RCC 7860 (cell line): ENCODE measurements at places on chromosomes 2 and 18.

DNA sequence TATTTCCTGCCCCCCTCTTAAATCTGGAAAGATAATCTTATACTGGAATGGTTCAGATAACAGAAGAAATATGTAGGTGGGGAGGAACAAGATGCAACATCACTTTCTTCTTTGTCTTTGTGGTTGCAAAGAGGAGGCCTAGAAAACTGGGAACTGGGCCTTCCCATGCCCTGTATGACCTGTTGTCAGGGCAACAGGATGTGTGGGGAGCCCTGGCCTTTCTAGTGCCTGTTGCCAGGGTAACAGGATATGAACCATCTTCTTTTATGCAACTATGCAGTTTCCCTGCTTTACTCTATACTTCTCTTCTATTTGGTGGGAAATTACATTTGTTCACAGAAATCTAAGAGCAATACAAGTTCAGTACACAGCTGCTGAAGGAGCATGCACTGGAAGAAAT is 79.8 kb upstream of the PDE1A start:
- DNase-seq, result no peak

GRCh38 chr2:49914281-49914680 is 760.0 kb upstream of the FSHR start:
- DNase-seq, result peak; percentile 46

- DNase-seq, result peak; percentile 87
Observed at GRCh38 chr2:101120124-101120996, 30.8 kb downstream of the TBC1D8 start.

DNA sequence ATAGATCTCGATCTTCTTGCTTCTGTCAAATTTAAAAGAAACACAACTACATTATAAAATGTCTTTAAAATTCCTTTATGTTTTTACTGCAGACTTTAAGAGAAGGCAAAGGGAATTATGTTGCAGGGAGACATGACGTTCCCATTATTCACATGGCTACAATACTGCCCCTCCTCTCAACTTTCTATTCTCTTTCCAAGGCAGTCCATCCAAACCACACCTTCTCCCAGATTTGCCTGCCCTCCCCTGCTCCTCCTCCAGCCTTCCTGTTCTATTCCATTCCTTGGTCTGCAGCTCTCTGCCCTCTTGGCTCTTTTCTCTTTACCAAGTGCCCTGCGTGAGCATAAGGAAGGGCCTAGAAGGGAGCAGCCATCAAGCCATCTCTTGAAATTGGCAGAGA is 61.3 kb downstream of the NABP1 start:
- DNase-seq, result no peak

DNA sequence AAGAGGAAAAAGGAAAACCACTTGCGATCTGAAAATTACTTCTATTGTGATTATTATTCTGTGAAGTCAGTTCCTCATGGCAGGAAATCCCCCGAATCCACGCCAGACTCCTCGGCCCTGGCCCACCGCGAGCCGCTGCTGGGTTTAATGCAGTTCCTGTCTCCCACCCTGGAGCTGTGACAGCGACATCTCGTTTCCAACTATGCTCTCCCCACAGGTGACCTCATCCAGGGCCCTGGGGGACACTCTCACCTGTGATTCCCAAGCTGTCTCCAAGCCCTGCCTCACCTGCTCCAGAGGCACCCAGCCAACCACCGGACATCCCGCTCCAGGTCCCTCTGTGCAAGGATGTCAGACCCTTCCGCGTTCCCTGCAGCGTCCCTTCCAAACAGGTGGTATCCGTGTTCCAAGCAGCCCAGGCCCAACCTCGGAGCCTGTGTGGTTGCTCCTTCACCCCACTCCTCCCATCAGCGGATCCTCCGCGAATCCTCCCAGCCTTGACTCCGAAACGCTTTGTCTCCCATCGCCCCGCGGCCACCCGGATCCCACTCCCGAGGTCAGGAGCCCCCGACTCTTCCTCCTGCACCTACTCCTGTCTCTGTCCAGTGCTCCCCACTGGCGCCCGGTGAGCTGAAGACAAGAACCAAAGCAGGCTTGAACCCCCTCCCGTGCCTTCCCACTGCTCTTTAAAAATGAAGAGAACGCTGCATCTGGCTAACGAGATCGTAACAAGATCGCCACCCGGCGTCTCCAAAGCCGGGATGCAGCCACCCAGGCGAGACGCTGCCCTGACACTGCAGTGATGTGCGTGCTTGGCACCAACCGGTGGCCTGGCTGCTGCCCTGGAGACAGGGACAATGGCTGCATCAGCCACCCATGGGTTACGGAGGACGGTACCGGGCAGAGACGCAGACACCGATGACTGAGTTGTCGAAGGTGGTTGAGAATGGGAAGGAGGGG is 96.5 kb downstream of the NDUFA10 start:
- no peak for DNase-seq

DNA sequence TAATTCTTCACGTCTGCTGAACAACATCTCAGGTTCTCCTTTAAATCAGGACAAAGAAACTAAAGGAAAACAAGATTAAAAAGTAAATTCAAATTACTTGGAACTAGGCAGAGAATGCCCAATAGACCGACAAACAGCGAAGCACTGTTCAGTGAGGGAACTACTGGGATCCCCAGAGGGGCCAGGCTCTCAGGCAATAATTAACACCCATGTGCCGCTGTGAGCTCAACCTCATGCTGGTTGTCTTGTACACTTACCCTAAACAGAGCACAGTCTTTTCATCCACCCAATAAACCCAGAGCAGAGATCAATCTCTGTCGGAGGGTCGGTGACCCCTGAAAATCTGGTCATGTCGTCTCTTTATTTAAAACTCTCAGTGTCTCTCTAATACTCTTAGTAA is 229.9 kb upstream of the CRIM1 start:
- DNase-seq, result no peak

DNA sequence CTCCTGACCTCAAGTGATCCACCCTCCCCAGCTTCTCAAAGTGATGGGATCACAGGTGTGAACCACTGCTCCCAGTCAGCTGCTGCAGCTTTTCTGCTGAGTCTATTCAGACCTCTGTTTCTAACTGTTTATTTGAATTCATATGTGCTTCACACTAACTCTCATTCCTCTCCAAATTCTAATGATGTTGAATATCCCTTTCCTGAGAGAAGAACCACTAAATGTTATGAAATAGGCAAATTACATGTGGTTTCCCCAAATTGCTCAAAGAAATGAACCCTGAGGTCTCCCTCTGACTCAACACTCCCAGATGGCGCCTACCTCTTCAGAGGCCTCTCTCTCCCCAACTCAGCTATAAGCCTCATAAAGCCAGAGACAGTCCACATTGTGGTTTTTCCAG is 98.6 kb downstream of the IRS1 start:
- DNase-seq, result no peak

DNA sequence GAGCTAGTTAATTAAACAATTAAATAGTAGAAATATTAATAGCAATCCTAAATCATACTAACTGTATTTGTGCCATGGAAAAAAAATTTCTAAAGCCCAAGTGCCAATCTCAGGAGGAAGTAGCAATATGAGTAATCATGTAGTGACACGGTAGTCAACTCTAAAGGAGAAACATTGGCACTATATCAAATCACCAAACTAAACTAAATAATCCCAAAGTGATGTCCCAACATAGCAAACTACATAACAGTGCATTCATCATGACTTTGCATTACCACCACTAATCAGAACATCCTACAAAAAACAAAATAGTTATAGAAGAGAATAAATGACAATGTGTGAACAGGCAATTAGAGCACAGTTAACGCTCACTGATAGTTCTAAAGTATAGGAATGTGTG is 195.1 kb downstream of the EXOC6B start:
- no peak for DNase-seq

DNA sequence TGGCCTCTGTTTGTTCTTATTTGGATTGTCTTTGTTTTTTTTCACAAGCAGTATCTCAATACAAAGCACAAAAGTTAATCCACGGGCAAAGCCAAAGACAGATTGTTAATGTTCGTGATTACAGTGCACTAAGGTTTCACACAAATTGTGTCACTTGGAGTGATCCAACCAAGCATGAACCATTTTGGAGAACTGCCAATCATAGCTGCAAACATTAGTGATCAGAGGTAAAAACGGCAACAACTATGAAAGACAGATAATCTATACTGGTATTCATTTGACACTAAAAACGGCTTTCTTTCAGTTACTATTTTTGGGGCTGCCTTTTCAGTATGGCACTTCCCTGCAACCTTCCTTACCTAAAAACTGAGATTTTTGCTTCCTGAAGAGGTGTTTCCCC is 213.1 kb upstream of the GULP1 start:
- peak; percentile 34 for DNase-seq

DNA sequence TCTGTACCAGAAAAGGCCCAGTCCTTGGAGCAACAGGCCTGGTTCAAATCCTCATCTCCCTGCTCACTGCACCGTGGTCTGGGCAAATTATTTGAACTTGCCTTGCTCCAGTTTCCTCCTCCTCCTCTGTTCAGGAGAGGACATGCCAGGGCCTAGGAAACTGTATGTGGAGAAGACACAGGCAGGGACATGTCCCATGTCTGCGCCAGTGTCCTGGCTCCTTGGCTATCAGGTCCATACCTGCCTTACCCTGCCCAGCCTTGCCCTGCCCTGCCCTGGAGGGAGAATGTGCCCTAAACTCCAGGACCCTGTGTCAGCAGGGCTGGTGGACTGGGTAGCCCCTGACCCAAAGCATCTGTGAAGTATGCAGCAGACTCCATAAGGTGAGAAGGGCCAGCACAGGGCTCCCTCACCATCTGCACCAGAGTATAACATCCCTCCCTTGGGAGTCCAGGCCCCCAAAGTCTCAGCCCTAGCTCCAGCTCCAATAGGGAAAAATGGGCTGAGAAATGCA is 165.3 kb downstream of the GALNT1 start:
- DNase-seq, result no peak

DNA sequence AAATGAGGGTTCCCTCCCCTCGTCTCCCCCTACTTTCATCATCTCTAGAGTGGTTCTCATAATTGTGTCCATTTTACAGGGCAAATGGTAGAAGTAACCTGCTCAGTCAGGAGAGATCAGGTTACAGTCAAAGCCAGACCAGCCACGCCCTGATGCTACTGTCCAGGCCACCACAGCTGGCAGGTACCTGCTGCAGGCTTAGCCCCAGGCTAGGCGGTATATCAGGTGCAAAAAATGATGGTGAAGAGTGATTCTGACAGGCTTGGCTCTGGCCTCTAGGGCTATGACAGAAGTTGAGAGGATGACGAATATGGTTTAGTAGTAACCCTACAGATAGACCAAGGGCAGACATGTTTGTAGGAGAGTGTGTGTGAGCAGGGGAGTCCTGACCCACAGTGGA is 67.1 kb downstream of the HAUS1 start:
- DNase-seq, result no peak

DNA sequence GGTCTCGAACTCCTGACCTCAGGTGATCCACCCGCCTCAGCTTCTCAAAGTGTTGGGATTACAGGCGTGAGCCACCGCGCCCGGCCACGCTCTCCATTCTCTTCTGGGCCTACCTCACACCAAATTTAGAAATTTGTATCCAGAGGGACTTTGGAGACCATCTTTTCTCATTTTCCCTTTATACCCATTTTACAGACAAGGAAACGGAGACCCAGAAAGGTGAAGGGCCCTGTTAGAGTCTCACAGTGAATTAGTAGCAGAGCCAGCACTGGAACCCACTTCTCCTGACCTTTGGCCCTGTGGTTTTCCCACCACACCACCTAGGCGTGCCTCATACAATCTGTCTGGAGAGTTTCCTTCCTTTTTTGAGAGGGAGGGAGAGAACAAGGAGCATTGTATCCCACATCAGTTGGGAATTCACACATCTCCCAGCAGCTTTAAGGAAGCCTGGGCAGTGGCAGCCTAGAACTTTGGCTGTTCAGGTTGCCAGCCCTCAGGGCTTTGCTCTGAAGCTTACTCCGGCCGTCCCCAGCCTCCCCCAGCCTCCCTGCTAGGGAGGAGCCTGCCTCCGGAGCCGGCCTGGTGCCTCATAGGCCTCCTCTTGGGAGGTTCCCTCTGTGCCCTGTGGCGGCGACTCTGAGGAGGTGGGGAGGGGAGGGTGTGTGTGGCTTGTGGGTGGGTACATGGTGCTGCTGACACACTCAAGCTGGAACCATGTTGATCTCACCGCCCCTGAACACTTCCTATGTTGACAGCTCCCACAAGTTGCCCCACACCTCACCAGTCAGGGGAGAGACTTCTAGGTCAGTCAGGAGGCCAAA is 13.8 kb downstream of the FOSL2 start:
- peak; percentile 93 for DNase-seq

- DNase-seq, result no peak
Observed at GRCh38 chr2:50645346-50645745, 386.6 kb downstream of the NRXN1 start.

DNA sequence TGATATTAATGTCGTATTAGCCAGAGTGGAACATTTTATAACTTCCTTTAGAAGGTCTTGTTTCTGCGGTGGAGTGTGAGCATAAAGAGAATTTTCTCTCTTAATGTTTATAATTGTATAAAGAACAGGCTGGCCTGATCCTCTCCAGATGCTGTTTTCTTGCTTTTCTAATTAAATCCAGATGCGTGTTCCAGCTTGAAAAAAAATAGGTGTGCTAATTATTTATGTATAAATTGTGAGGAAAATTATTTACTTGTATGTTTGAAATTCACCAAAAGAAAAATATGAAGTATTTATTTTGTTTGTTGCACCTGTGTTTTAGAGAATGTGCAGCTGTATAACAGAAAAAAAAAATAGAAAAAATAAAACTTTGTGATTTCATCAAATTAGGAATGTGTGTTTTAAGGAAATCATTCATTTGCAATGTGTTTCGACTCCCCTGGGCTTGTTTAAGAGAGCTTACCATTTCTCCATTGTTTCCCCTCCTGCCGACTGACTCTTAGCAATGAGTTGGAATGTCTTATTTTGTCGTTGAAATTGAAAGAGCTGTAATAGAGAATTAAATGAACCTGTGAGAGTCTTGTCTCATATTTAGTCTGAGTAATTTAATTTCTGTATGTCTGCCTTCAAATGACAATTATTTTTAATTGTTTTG is 220.1 kb upstream of the NXPH2 start:
- no peak for DNase-seq

DNA sequence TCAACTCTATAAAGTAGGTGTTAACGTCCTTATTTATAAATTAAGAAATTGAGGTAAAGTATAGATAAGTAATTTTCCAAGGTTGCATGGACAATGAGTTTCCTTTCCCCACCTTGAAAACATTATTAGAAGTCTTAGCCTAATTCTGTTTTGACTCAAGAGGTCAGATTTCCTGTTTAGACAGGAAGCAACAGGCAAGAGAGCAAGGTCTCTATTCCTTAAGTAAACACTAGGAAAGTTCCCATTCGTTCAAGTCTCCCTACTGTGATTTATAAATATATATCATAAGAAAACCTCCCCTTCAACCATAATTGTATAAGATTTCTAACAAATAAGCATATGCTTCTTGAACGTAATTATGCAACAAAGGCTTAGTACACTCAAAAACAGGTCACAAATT is 40.3 kb downstream of the CLASP1 start:
- DNase-seq, result no peak

DNA sequence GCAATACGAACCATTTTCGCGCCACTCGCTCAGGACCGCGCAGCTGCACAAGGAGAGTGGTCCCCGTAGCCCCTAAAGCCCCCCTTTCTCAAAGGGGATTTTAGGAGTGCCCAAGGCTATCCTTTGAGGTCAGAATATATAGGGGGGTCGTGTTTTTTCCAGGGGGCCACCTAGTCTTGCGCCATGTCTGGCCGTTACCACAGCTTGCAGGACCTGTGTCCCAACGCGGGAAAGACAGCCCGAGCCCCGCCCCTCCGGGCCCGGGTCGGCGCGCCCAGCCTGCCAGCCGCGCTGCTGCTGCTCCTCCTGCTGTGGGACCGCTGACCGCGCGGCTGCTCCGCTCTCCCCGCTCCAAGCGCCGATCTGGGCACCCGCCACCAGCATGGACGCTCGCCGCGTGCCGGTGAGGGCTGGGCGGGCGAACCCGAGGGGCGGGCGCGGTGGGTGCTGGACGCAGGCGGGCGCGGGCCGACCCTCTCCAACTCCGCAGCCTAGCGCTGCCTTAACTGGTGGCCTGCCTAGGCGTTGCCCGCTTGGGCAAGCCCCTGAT is at the start of gene CDCA7:
Gene CDCA7, plus strand, starts transcription at position 291 of the 550 bp plus-strand sequence. Its CDS starts 92 bp downstream, at position 383.
- DNase-seq, result peak; percentile 51
